ENCODE measurements at places on chromosomes 7 and 10. TPM values are rescaled to one million over a fixed set of nuclear protein-coding genes. Genes with fewer than 3 reads are reported as not detected.

DNA sequence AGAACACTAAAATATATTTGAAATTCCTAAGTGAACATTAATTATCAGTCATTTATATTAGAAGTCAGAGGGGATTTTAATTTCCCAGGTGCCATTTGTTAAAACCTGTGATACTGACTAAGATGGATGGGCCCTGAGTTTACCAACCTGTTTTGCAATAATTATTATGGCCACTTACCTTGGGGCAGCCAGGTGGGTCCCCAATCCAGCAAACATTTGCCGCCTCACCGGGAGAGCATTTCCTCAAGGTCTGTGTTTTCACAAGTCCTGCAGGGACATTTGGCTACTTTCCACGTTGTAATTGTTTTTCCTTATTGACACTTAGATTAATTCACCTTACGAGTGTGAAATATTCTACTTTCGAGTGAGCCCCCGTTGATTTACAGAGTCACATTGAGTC, 251.2 kb upstream of the PPP2R2D start:
- DNase-seq = no peak

DNA sequence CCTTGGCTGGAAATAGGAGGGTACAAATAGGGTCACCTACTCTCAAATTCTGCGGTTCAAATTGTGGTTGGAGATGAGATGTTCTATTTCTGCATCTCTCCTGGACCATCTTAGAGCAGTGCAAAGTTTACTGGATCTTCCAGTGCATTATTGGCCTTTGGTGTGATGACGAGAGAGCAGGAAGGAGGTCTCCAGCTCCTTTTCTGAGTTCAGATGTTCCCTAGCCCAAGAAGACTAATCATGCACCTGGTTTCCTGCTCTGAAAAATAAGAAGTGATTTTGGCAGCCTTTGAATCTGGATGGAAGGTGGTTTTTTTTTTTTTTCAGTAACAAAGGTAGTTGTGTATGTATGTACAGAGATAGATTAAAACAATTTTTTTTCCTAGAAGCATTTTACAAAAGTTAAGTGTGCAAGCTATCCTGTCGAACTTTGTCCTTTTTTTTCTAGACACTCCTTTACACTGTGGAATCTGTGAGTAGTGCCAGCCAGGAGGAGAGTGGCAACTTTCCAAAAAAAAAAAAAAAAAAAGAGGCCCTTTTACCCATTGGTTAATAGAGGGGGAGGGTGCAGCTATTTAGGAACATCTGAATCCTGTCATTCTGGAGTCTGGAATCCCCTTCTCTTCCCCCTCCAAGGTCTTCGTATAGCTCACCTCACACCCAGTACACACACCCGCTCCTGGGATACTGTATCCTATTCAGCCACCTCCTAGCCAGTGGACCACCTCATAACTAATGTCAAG, 26.3 kb downstream of the PAPSS2 start:
- no peak for DNase-seq

GRCh38 chr10:28400681-28401080, 97.8 kb upstream of the MPP7 start:
- no peak for DNase-seq

DNA sequence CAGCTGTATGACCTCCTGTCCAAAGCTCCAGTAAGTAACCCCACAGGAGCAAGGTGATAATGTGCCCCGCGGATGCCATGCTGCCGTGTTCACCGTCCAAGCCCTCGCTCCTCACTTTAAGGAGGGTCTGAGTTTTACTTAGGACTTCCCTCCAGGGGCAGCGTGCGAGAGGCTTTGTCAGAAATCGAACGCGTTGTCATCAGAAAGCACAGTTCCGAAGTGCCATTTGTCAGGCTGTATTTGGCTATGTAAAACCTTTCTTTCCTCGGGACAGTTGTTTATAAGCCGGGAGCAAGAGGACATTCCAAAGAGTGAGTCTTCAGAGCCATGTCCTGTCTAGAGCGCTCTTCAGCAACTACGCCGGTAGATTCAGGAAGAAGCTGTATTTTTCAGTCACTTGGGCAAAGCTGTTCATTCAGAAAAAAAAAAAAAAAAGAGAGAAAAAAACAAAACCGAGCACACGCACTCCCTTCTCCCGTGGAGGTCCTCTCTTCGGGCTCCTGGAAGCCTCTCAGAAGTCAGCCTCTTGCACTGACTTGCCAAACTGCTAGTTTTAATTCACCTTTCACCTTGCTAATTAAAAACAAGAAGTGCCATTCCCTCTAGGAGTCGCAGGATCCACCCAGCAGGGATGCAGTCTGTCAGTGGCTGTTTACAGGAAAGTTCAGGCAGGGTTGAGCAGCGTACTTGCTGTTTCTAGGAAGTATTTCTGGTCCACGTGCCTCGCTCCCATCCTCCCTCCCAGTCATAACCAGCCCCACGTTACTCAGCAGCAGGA, at the start of gene SEMA3E:
TSS of gene SEMA3E (minus strand) at position 676 of the 778 bp plus-strand sequence.
- DNase-seq = no peak

- DNase-seq = no peak
Observed at GRCh38 chr10:126671402-126671975, 996 bp upstream of the C10orf90 start.

DNA sequence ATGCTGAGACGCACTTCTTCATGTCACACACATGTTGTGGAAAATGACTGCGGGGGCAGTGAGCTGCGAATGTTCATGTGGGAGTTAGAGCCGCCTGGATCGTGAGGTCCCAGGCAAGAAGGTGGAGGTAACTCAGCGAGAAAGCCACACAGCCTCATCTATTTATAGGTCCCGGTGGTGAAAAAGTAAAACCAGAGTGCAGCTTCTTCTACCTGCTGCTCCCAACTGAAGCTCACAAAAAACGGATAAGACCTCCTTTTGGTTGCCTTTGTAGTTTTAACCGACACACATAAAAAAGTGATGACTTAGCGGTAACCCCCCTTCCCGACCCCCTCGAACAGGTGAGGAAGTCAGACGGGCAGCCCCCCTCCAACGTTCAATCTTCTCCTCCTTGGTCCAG, 276.9 kb downstream of the GATA3 start:
- DNase-seq = peak; percentile 35

The CPEB3 gene
- total RNA-seq = 1.8 TPM

The HOXA7 gene
- total RNA-seq = not detected

DNA sequence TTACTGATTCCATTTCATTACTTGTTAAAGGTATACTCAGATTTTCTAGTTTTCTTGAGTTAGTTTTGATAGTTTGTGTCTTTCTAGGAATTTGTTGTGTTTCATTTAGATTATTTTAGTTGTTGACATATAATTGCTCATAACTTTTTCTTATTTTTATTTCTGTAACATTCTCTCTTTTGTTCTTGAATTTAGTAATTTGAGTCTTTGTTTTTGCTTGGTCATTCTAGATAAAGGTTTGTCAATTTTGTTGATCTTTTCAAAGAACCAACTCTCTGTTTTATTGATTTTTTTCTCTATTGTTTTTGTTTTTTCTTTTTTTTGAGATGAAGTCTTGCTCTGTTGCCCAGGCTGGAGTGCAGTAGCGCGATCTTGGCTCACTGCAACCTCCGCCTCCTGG, 7.2 kb downstream of the EXOC6 start:
- no peak for DNase-seq

The LRRTM3 gene
- not detected for total RNA-seq

GRCh38 chr7:13321316-13321715, 633.9 kb downstream of the ARL4A start:
- DNase-seq = no peak

The VWDE gene
- total RNA-seq = 2.2 TPM

DNA sequence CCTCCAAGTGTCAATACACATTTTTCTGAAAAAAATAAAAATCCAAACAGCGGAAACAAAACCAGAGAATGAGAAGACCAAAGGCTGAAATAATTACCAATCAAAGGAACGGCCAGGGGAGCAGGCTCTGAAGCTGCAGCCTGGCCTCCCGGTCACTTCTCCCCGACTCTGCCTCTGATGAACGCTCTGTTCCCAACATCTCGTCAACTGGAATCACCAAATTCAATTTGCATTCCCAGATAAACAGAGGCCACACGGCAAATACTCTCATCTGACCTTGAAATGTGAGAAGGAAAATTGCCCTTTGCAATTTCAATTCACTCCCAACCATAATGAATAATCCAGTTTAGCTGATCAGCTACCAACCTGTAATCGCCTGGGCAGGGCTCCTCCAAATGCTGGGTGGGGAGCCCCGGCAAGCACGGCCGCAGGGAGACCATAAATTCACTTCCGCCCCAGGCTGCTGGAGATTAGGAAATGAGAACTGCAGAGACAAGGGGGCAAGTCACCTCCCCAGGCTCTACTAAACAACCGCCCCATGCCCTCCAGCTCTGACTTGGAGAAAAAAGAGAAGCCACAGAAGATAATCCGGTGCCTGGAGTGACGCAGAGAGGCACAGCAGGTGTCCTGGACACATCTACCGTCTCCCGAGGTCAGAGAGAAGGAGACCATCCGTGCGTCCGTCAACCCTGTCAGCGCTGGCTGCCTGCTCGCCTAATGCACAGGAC, 153.2 kb downstream of the MAD1L1 start:
- DNase-seq = no peak

DNA sequence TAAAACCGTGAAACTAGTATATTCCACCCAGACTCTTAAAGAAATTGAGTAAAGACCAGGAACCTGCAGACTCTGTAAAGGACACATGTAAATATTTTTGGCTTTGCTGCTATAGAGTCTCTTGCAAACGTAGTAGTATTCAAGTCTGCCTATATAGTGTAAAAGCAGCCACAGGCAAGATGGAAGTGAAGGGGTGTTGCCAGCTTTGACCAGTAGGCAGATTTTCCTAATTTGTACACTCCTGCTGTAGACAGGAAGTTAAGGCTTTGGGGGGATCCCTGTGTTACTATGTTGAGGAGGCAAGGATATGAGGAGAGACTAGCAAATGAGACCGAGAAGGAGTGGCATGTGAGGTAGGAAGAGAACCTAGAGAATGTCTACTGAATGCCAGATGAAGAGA, 27.7 kb downstream of the WAC start:
- DNase-seq = no peak

GRCh38 chr10:103552856-103553742, 59.6 kb downstream of the NEURL1 start:
- DNase-seq = no peak

DNA sequence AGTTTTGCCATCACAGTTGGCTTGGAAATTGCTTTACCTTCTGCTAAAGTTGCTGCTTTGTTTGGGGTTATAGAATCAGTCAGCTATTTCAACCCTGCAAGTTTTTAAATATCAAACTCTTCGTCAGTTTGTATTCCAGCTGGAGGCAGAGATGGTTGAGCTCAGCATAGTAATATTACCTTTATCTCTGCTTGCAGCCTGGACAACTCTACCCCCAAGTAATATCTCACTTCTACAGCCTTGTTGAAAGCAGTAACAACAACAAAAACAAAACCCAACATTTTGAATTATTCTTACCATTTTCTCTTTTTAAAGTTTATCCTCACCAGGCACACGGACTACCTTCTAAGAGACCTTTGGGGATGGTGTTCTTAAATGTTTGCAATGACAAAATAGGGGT, 239.1 kb upstream of the PHF14 start:
- no peak for DNase-seq

GRCh38 chr10:124092860-124093773, at the start of gene CHST15:
CHST15 (minus strand) TSS chr10:124093598; CDS start chr10:124046212, 47,386 bp downstream.
- peak; percentile 18 for DNase-seq

The SLC29A3 gene
- 2.6 TPM for total RNA-seq

The HERC4 gene
- total RNA-seq = 39.5 TPM

DNA sequence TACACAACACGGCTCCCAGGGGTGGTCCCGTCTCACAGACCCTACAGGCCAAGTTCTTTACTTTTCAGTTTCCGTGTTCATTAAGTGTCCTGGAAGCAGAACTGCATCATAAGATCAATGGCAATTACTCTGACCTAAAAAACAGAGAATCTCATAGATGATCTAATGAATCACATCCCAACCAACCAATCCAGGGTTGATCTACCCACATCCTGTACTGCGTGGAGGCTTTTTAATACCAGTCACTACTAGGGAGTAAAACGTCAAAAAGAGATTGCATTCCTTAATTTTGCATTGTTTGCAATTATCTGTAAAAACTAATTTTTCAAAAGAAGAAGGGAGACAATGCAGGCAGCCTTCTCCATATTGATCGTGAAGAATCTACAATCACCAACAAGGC, 72.6 kb downstream of the PARD3 start:
- no peak for DNase-seq

- DNase-seq = peak; percentile 54
Observed at GRCh38 chr10:27783660-27784059, 38.0 kb upstream of the MKX start.

All from activated CD4-positive, alpha-beta T cell treated with anti-CD3 and anti-CD28 coated beads for 36 hours (primary cell).